CD14-positive monocyte (primary cell): ENCODE measurements at places on chromosomes 12 and 14.

GRCh38 chr12:6952121-6952862 is 1.1 kb downstream of the PTPN6 start:
- no peak for DNase-seq

- no peak for DNase-seq
These were observed 15.1 kb downstream of the LTBP2 start for GRCh38 chr14:74596741-74597450.

- peak; percentile 76 for DNase-seq
These were observed 43.0 kb downstream of the MAP1LC3B2 start for GRCh38 chr12:116601933-116602810.

GRCh38 chr14:67510836-67511235 is 22.3 kb upstream of the PLEKHH1 start:
- no peak for DNase-seq

GRCh38 chr12:23049180-23049579 is 424.2 kb downstream of the ETNK1 start:
- peak; percentile 5 for DNase-seq

DNA sequence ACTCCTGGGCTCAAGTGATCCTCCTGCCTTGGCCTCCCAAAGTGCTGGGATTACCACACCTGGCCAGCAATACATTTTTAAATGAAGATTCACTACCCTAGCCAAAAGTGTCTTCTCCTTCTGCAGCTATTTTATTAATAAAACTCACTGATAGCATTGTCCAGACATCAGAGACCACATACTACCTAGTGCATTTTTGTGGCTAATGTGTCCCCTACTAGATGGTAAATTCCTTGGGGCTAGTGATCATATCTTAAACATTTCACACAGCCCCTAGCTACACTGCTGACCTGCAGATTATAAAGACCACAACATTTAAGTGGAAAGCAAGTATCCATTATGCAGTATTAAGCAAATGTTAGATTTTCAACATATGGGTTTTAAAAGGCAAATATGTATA is 17.0 kb downstream of the DTD2 start:
- DNase-seq: no peak

DNA sequence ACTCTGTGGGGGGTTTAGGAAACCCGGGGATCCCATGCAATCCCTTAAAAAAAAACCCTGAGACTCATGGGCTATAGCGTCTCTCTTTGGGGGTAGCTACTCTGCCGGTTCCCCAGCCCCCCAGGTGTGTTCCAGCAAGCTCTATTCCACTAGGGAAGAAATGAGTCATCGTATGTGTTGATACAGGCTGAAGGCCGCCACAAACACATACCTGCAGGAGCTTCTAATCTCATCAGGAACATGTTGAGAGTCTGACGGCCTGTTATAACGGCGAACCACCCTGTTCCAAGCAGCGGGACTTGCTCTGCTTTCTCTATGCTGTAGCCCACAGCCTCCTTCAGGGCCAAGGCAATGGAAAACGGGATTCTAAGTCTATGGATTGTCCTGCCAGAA is 977 bp upstream of the KRT5 start:
- DNase-seq: no peak
